Activated CD4-positive, CD25-positive, alpha-beta regulatory T cell treated with anti-CD3 and anti-CD28 coated beads, Interleukin-2, amount 50 U/mL, for 72 hours (primary cell): ENCODE measurements at places on chromosomes 1 and 21.

GRCh38 chr1:32273391-32274208, 18.3 kb upstream of the HDAC1 start:
- peak; percentile 48 for DNase-seq

DNA sequence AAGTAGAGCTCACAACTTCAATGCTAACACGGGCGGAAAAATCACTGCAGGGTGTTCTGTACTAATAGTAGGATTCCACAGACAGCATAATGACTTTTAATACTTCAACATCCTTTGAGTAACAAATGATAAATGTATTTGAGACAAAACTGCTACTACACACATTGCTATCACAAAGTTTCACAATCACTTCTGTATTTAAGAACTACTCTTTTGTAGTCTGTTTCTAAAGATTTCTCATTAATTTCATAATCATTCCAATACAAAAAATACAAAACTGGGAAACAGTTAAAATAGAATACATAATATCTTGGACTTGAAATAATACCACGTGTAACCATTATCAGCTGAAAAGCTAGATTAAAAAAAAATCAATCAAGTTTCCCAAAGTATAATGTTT, 2.7 kb downstream of the HMGN1 start:
- DNase-seq, result no peak

GRCh38 chr1:185421485-185422107, 104.6 kb upstream of the IVNS1ABP start:
- DNase-seq, result no peak

GRCh38 chr1:244341455-244342450, 110.0 kb downstream of the ADSS2 start:
- no peak for DNase-seq

GRCh38 chr1:36966242-36966641, 68.1 kb downstream of the GRIK3 start:
- DNase-seq, result no peak

GRCh38 chr1:233844275-233844674, 60.2 kb upstream of the SLC35F3 start:
- DNase-seq, result no peak

GRCh38 chr1:103459346-103459745, 66.2 kb upstream of the RNPC3 start:
- no peak for DNase-seq

- DNase-seq, result no peak
Observed at GRCh38 chr1:63626222-63626621, 33.0 kb downstream of the PGM1 start.

DNA sequence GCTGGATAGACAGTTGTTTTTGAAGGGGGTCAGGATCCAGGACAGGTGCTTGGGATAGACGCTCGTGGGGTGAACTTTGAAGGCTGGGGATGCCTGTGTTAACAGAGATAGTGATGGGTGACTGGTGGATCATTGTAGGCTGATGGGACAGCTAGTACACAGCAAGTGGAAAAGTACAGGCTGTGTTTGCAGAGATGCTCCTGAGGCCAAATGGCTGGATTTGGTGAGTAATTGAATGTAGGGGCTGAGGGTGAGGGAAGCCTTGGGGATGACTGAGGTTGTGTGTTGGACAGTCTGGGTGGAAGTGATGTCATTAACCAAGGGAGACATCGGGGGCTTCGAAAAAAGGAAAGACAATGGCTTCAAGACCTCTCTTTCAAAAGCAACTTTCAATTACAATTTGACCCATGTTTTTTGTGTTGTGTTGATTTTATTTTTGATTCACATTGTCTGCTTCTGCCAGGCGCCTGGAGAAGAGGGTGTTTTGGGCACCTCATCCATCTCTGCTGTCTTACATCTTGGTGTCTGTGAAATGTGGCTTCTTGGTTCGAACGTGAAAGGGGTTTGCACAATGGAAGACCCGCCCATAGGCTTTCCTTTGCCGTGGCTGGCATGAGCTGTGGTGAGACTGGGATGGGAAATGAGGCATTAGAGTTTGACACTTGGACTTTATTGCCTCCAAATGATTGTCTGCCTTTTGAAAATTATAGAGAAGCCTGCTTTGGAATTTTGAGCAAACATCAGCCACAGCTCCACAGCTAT, 147.5 kb downstream of the FOXD2 start:
- no peak for DNase-seq

GRCh38 chr1:4796161-4797015, 142.0 kb downstream of the AJAP1 start:
- no peak for DNase-seq

DNA sequence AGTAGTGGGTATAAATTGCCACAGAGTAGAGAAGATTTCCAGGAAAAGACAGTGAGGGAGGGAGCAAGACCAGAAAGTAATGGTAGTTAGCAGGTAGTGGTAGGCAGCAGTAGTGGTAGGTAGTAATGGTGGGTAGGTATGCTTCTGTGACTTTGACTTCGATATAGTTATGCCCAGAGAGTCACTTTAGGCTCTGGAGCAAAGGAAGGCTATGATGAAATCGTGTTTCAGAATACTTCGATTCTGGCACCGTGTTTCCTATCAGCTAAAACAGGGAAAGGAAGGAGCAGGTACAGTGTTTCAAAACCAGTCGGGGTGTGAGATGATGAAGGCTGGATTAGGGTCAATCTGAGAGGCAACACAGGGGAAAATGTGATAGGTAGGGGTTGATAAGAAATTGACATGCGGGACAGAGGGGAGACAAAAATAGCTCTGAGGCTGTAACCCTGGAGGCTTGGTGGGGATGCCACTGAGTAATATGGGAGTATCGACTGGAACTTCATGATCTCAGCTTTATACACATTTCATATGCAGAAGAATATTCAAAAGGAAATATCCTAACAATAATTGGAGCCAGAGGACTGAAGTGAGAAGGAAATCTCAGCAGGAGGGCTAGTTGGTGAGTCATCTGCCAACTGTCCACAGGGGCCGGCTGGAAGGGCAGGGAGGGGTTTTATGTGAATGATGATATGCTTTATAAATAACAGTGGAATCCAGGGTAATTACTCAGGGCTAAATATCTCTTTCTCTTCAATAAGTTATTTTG, 25.2 kb upstream of the TRIM45 start:
- no peak for DNase-seq

DNA sequence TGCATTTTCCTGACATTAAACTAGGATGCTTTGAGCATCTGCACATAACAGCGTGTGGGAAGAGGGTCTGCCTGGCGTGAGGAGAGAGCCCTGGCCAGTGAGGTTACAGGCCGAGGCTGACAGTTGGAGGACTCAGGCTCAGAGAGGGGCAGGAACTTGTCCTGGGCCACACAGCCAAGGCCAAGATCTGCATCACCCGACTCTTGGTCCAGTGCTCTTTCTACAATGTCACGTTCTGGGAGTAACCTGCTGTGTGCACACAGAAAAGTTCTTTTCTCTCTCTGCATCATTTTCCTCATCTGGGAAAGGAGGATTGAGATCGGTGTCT, 42.8 kb upstream of the RUNX3 start:
- no peak for DNase-seq

DNA sequence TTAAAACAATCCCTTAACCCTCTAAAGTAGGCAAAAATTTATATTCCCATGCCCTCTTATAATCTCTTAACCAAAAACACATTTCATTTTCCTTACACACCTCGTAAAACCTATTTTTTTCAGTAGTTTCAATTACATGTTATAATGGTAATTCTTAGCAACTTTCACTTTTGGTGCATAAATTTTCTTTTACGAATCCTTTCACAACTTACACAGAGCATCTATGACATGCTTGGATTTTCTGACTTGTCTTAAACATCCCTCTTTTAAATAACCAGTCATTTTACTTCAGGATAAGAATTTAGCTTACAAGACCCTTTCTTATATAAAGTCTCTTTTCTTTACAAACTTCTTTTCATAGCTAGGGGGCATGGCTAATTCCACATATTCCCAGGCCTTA, 8.9 kb upstream of the MRPL55 start:
- no peak for DNase-seq

GRCh38 chr1:33373606-33374005, 52.7 kb upstream of the A3GALT2 start:
- no peak for DNase-seq

- DNase-seq, result no peak
Observed at GRCh38 chr21:40404396-40404800, 442.6 kb downstream of the DSCAM start.

DNA sequence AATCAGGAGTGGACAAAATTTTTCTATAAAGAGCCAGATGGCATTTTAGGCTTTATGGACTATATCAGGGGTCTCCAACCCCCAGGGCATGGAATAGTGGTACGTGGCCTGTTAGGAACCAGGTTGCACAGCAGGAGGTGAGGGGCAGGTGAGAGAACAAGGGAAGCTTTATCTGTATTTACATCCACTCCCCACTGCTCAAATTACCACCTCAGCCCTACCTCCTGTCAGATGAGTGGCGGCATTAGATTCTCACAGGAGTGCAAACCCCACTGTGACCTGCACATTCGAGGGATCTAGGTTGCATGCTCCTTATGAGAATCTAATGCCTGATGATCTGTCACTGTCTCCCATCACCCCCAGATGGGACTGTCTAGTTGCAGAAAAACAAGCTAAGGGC, 13.9 kb downstream of the PHTF1 start:
- no peak for DNase-seq

GRCh38 chr1:181319907-181320306, 163.4 kb upstream of the CACNA1E start:
- no peak for DNase-seq

- DNase-seq, result no peak
Observed at GRCh38 chr1:236925386-236925785, 78.9 kb downstream of the MT1HL1 start.

DNA sequence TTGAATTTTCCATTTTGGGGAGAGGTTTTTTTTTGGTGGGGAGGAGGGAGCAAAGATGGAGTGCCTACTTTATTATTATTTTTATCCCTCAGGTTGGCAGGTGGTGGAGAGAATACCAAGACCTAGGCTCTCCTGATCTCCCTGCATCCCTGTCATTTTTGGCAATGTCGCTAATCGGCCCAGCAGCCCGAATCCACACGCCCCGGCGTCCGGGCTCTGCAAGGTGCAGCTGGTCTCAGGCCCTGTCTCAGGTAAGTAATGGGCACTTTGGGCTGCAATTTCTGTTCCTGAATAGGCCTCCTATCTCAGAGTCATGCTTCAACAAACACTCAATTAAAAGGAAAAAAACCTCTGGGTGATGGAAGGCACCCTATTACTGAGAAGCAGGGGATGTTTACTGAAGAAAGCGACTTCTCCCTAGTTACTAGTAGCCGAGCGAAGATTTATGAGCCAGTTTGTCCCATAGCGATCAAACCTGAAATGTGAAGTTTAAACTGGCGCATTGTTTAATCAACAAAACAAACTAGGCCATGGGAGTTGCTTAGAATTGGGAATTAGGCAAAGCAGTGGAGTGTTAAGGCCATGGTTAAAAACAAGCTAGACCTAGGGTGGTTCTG, 137.8 kb downstream of the RWDD3 start:
- no peak for DNase-seq

- no peak for DNase-seq
Observed at GRCh38 chr1:209618756-209619420, 33.3 kb downstream of the LAMB3 start.

- DNase-seq, result no peak
Observed at GRCh38 chr1:239287296-239287695, 99.1 kb upstream of the CHRM3 start.

- no peak for DNase-seq
Observed at GRCh38 chr1:181073638-181074037, 14.9 kb upstream of the IER5 start.

DNA sequence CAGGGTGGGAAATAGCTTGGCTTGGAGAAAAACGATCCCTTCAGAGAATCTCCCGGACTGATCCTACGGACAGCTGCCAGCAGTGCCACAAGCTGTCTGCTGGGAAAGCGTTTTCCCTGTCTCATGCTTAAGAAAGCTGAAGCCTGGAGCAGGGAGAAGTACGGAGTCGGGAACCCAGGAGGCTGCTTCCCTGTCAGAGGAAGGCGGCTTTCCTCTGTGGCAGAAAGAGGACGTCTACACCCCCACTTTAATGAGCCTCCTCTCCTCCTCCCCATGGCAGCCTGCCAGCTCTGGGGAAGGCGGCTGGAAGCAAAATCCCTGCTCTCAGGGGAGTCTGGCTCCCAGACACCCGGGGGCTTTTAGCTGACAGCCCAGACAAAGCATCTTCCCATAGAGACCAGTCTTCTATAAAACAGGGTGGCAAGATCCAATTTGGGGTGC, 7.3 kb downstream of the KIF21B start:
- no peak for DNase-seq

DNA sequence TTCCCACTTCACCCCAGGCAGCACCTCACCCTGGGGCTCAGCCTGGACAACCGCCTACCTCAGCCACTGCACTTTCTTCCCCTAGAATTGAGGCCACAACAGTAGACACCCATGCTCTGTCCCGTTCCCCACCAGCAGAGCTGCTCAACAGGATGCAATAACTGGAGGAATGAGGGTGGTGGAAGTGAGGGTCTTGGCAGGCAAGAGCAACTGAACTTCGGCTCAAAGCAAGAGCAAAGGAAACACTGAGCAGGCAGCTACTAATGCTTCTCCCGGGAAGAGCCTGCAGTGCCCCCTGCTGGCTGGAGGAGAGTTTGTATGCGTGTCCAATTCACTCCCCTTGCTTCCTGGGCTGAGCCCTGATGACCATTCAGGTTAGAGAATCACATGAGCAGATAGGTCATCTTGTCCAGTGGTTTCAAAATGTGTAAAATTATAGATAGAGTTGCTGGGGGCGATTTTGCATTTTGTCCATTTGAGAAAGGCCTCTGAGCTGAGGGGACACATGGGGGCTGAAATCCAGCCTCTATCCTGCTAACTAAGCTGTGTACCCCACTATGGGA, 13.9 kb downstream of the NT5C1A start:
- peak; percentile 66 for DNase-seq

DNA sequence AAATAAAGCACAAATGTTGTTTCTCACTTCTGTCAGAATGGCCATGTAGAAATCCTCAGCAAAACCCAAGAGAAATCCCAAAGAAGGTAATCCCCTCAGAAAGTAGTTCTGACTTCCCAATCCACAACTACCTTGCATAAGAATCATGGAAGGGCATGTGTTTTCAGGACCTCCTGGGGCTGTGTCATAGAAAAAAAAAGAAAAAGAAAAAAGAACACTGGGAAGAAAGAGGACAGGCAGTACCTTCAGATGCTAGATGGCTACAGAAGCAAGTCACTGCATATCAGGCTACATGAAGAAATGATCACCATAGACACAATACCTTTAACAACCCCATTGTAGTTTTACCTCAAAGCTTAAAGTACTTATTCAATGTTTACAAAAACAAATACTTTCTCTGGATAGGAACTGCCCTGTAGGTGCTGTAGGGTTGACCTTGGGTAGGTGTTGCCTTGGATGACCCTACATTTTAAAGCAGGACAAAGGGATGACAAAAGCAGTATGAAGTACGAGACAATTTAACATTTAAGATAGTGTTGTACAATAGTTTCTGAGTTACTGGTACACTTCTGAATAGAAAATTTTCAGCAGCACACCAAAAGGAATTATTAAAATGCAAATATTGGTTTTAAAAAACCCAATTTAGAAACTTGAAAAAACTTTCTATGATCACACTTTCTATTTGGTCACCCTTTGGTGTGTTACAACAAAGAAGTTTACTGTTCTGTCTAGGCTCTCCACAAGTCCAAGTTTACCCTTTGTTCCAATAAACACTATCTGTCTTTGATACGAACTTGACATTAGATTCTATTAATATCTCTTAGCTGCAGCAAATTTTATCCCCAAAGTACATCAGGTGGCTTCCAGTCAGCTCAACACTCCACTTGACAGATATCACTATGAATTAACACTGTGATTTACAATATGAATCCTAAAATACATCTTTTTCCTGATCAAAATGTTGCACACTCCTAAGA, 5.0 kb downstream of the TRIT1 start:
- no peak for DNase-seq

GRCh38 chr1:231634323-231635013, 7.9 kb downstream of the DISC1 start:
- no peak for DNase-seq

GRCh38 chr1:62717483-62717882, 29.3 kb upstream of the DOCK7 start:
- no peak for DNase-seq
